Activated T-cell treated with anti-CD3 and anti-CD28 coated beads, Interleukin-2, amount 50 U/mL, for 48 hours (primary cell): ENCODE measurements at places on chromosomes 4 and X.
A peak's percentile ranks its signal among the peaks of the same experiment; 100 is the strongest.

- no peak for DNase-seq
Observed at GRCh38 chr4:35238793-35239192, 1005.5 kb downstream of the ARAP2 start.

DNA sequence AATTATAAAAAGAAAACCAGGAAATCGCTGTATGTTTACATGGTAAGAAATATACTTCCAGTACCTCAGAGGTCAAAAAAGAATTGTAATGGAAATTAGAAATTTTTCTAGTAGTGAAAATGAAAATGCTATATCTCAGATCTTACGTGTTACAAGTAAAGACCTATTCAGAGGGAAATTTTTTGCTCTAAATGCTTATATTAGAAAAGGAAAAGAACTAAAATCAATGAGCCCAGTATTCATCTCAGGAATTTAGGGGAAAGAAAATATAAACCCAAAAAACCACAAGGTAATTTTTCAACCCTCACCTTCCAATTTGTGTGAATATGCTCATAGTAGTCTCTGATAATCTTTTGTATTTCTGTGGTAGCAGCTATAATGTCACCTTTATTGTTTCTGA is 145.6 kb downstream of the RAP1GDS1 start:
- no peak for DNase-seq

DNA sequence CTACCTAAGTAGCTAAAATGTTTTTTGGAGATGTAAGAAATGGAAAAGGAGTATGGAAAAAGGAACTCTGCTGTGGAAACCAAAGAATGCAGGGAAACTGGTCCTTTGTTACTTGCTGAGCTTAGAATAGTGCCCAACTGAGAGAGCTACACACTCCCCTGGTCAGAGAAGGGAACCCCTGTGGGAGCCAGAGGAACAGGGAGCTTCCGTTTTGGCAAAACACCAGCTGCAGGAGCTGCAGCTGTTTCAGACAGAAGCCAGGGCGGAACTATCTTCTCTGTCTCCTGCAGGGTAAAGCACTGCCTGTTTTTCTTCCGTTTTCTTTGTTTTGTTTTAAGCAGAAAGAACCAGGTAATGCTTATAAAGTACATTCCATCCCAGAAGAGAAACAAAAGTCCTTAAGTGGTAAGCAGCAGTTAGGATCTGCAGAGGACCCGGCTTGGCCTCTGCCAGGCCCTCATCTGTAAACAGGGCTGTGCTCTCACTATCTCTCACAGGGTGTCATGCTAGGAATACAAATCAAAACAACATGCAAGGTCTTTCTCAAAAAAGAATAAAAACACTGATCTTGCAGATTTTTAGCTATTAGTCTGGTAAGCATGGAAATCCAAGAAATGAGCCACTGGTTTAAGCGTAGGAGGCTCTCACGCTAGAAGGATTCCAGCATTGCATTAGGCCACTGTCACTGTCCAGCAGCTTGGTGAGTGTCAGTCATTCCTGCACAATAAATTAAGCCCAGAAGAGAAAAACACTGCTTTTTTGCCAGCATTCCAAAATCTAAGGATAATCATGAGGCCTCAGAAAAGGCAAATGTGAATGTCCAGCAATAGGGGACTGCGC is 76.1 kb downstream of the CHST7 start:
- DNase-seq: no peak

DNA sequence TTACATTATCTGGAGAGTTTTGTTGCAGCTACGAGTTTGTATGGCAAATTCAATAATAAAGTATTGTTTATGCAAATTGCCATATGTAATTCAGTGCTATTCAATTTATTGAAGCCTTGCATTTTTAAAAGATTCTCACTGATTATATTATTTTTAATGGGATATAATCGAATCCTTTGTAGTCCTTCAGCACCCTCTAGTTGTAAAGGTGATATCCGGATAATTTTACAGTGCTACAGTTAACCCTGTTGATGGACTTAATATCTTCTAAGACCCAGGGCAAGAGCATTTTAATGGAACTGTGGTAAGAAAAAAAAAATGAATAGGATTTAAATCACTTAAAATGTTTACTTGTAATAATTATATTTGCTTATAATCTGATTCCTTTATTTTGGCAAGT is 48.5 kb upstream of the GRIA2 start:
- no peak for DNase-seq

- DNase-seq: peak; percentile 83
Observed at GRCh38 chrX:989959-990510, 222.4 kb downstream of the CRLF2 start.

DNA sequence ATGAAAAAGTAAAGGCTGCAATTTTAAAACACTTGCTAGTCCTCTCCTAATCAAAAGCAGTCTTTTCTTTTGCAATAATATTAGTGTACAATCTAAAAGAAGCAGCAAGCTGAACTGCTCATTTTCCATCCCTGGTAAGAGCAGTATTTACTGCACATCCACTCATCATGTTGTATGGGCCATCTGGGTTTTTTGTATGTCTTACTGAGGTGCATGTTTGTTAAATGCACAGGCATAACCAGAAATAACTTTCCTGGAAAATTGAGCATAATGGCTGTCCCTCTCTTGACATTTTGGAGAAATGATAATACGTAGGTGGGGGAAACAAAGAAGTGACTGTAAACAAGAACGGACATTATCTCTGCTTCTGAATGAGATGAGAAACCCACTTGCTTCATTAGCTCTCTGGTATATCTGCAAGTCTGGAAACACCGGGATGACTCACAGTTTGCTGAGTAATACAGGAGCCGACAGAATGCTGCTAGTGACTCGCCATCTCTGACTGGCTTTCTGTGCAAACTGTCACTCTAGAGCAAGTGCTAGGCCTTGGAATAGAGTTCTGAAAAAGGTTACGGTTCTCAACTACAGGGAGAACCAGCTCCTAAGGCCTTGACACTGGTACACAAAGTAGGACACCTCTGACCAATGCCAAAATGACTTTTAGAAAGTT is 85.7 kb upstream of the MTM1 start:
- peak; percentile 54 for DNase-seq

DNA sequence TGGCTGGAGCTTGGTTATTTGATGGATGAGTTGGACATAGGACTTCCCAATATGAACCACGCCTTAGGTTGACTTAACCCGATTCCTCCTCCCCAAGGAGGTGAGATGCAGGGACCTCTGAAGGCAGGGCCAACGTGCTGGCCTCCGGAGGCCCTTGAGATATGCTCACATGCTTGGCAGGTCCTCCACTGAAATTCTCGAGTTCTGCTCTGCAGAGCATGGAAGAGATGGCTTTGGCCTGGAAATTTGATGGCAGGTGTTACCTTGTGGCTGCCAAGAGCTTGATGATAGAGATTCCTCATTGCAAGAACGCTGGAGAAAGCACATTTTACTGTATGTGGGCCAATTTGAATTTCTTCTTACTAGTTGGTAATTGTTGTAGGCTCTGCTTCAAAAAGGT is 117.4 kb upstream of the LIMCH1 start:
- DNase-seq: no peak

DNA sequence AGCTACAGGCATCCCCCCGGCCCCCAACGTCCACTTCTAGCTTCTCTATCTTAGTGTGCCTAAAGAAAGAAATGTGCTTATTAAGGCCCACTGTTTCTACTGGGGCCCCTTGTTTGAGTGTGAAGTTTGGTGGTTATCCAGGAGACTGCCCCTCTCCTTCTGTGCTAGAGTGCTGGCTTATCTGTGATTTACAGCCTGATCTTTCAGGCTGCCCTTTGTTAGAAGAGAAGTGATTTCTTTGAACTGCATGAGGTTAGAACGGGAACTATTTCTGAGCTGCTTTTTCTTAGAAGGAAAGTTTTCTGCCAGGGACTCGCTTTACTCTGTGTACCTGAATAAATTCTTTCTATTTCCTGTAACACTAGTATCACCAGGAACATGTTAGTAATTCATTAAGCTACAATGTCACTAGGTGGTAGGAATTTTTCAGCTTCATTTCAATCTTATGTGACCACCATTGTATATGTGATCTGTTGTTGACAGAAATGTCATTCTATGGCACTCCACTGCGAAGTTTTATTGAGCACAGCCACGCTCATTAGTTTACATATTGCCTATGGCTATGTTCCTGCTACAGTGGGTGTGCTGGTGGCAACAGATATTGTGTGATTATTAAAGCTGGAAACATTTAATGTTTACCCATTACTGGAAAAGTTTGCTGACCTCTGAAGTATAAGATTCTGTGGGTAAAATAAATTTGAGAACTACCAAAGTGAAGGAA is 193.8 kb upstream of the CXorf51B start:
- DNase-seq: no peak

DNA sequence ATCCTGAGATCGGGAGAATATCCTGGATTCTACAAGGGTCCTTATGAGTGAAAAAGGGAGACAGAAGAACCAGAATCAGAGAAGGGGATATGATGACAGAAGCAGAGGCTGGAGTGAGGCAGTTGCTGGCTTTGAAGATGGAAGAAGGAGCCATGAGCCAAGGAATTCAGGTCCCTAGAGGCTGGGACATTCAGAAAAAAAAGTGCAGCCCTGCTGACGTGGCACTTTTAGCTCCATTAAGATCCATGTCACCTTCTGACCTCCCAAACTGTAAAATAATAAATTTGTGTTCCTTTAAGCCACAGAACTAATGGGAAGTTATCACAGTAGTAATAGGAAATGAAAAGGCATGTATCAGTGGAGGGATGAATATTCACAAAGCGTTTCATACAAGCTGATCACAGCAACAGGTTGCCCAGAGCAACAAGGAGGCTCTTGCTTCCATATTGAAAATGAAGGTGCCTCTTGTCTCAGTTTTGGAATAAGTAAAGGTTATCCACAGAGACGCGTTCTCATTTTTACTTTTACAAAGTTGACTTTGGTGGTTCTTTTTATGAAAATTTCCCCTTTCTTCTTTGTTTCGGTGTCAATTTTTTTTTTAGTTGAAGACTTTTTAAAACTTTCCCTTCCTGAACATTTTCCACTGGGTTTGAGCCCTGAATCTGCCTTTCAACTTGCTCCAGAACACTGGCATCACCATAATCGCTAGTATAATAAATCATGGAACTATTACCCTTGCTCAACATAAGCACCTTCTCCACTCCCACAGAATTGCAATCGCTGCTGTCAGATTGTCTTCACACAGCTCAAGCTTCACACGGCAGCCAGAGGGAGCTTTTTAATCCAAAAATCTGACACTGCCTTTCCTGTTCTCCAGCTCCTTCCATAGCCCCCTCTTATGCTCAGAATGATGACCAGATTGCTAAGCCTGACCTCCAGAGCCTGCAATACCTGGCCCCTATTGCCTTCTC is 127.6 kb upstream of the RBPJ start:
- DNase-seq: no peak

DNA sequence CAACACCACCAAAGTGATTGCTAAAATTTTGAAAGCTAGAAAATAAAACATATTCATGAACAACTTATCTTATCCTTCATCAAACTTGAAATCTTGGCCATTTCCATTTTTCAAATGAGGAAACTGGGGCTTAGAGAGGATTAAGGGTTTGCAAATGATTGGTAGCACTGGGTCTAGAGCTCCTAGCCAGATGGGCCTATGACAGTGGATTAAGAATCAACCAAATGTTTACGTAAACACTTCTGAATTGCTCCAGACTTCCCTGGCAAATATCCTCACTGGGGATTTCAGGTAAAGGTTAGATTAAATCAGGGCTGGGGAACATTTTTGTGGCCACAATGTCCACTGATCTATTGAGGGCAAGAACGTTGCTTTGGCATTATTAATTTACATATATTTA is 241.2 kb downstream of the ANK2 start:
- DNase-seq: no peak

DNA sequence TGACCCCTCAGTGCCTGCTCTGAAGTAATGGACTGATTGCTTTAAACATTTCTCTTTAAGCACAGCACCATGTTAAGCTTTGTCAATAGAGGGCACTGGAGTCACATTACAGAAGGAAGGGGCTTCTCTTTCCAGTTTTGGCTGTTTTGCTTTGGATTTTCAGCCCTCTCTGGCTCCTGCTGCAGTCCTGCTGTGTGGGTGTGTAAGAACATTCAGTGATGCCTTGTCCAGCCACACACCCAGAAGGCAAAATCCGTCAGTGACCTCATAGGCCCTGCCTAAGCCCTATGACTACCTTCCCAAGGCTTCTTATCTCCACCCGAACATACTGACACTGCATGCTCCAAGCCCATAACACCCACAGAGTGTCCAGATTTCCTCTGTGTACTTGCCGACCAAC is 215.3 kb upstream of the CTSO start:
- DNase-seq: no peak

GRCh38 chrX:10697616-10698317 is 77.4 kb upstream of the MID1 start:
- no peak for DNase-seq

DNA sequence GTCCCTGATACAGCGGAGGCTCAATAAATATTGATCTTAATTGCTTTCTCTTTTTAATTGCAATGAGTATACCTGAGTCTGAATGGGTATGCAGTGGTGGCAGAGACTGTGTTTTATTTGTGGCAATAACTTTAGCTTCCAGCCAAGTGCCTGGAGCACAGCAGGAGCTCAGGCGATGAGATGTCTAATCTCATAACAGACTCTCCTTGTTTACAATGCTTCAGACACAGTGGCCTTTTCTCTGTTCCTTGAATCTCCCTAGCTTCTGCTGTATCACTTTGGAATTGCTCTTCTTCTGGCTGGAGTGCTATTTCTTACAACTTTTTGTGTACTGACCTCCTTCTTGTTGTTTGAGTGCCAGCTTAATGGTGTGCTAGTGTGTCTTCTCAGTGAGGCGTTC is 91.5 kb upstream of the UNC5C start:
- DNase-seq: no peak

DNA sequence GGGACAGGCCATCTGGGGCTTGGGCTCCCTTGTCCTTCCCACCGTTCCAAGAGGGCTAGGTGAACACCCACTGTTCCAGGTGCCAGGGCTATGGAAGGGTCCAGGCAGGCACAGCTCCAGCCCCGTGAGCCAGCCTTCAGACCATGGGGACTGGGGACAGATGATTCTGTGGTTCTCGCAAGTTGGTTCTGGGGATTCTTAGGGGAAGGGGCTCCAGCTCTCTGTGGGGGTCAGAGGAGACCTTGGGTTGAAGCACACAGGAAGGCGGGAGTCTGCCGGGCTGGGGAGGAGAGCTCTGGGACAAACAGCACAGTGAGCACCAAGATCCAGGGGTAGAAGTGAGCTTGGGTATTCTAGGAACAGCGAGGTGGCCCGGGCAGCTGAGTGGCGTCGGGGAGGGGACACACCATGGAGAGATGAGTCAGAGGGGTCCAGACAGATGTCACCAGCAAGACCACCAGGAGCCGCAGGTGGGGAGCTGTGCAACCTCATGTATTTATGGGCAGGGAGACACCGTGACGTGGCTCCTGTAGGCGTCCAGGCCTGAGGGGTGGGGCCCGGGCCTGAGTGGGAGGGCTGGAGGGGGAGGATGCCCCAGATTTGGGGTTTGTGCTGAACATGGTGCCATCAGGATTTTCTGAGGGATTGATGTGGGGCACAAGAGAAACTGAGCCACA is 48.8 kb upstream of the HMX1 start:
- peak; percentile 8 for DNase-seq

DNA sequence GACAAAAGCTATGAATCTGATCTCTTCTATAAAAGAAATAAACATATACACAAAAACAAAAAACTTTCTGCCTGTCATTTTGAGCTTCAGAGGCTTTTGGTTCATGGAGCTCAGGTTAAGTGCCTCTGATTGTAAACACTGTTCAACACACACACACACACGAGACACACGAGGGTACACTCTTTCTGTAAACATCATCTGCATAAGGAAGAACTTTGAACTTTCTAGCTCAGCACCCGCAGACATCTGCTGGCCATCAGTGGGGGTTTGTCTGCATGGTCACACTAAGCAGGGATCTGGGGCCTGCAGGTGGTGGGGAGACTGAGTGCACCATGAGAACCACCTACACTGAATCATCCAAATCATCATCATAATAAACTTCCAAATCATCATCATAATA is 54.9 kb downstream of the STX18 start:
- no peak for DNase-seq

GRCh38 chr4:81896936-81897335 is 425.2 kb upstream of the RASGEF1B start:
- no peak for DNase-seq
